AG04450 (cell line): ENCODE measurements at places on chromosomes 3 and 15. TPM values are rescaled to one million over a fixed set of nuclear protein-coding genes. Genes with fewer than 3 reads are reported as not detected.
A peak's percentile ranks its signal among the peaks of the same experiment; 100 is the strongest.

GRCh38 chr3:81891055-81891895, 129.8 kb upstream of the GBE1 start:
- no peak for DNase-seq

Gene CPN2
- not detected in 2 replicates for polyA plus RNA-seq

DNA sequence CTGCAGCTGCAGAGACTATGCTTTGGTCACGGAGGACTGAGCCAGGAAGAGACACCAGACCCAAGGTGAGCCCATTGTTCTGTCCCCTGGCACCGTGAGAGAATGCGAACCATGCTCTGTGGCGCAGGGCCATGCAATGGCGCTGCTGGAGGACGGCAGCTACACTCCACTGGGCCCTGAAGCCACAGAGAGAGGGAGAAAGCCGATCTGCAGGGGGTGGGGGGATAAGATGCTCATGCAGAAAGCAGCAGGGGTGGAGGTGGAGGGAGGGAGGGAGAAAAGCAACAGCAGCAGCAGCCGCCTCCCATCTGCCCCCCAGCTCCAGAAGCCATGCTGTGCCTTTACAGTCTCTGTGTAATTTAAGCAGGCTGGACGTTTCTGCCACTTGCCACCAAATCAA, 5.3 kb downstream of the BDH1 start:
- DNase-seq = no peak

Gene TNFSF10
- 1.8 and 2.3 TPM in 2 replicates for polyA plus RNA-seq

DNA sequence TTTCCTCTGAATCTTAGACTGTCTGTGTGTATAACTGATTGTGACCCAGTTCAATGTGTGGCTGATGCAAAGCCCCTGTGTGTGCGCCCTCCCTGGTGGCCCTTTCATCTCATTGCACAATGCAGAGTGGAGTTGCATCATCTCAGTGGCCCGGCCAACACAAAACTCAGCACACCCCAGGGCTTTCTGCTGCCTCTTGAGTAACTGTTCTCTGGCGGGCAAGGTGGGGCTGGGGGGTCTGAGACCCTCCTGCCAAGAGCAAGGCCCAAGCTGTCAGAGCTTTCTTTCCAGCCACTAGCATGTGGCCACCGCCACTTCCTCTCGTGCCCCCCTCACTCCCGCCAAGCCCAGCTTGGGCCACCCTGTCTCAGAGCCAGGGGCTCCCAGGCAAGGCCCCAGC, 80.7 kb upstream of the ALDH1L1 start:
- DNase-seq = no peak

Gene UBL7
- 76.6 and 82.8 TPM in 2 replicates for polyA plus RNA-seq

Gene CASR
- not detected in 2 replicates for polyA plus RNA-seq

Gene CSK
- 17.2 and 25.1 TPM in 2 replicates for polyA plus RNA-seq

Gene PSTPIP1
- 0.21 and 0.30 TPM in 2 replicates for polyA plus RNA-seq

Gene CCR4
- not detected in 2 replicates for polyA plus RNA-seq

Gene UBA7
- 34.0 and 43.6 TPM in 2 replicates for polyA plus RNA-seq

GRCh38 chr15:60568301-60568742, 89.4 kb upstream of the ICE2 start:
- DNase-seq = no peak

GRCh38 chr3:152147748-152148147, 121.0 kb upstream of the MBNL1 start:
- no peak for DNase-seq

DNA sequence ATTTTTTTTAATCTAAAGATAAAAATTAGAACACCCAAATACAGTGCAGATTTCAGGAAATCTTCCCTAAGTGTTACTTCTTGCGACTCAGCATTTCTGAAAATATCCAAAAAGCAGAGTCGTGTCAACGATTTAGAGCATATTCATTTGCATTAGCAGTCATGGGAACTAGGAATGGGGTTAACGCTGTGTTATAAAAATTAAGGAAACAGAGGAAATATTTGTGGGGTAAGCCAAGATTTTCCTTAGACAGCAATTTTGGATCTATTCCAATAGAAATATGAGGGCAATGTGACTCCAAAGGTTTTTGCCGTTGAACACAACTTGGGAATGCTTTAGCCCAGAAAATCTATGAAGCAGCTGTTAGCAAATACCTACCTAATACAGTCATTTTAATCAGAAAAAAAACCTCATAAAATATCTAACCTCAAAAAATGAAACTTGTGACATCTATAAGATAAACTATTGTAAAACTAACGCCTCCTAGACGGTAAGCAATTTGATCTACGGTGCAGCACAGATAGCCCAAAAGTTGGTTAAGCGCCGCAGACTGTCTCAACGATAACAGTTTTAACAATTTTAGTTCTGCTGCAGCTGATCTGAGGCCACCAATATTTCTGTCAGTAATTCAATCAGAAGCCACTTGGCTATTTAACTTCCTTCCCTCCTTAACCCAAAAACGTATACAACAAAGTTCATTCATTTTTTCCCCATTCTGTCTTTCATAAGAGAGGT, 5.8 kb upstream of the ATP11B start:
- DNase-seq = no peak

GRCh38 chr3:108182339-108182738, 39.9 kb downstream of the IFT57 start:
- no peak for DNase-seq

GRCh38 chr3:95407709-95408463, 1345.0 kb downstream of the NSUN3 start:
- no peak for DNase-seq

Gene SLC9A9
- polyA plus RNA-seq = 11.5 and 13.4 TPM in 2 replicates

Gene ATP10A
- polyA plus RNA-seq = 3.5 and 3.9 TPM in 2 replicates

GRCh38 chr3:72692990-72693389, 155.3 kb downstream of the SHQ1 start:
- DNase-seq = no peak

Gene ZNF502
- polyA plus RNA-seq = 3.0 and 4.0 TPM in 2 replicates

Gene PLA1A
- polyA plus RNA-seq = not detected in 2 replicates

DNA sequence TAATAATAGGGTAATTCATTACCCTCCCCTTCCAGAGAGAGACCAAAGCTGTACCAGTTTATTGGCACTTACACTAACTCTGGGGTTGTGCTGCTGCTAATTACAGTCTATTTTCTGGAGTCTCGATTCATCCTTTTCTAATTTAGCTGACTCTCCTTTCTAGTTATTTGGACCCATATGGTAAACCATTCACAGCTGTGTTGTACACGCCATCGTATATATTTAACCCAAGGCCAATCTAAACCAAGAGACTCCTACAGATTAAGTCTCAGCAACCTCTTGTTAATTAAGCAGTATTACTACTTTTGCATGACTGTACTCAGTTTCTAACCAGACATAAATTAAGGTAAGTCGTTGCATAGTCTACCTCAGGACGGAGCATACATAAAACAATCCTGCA, 22.5 kb downstream of the ANXA2 start:
- no peak for DNase-seq

GRCh38 chr3:54963641-54964040, 35.8 kb upstream of the LRTM1 start:
- DNase-seq = no peak

DNA sequence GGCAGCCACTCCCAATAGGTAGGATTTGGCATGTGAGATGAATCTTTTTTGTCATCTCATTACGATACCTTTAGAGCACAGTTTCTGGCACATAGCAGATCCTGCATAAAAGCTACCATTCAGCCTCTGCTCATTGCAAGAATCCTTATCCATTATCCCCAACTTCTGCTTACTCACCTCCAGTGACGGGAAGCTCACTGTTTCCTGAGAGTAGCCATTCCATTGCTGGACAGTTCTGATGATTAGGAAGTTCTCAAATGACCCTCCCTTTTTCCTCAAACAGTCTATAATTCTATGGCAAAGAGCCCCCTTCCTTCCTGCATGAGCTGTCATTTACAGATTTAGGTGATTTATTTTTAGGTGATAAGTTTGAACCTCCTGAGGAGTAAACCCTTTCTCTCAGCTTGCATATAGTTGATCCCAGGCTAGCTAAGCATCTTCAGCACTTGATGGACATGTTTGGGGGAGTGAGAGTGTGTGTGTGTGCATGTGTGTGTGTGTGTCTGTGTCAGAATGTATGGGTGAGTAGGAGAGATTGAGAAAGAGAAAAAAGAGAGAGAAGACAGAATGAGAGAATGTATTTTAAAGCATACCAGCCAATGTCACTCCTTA, 109.7 kb downstream of the LSM3 start:
- DNase-seq = no peak

GRCh38 chr3:108085810-108086350, 5.0 kb downstream of the CD47 start:
- no peak for DNase-seq

Gene C2CD4A
- not detected in 2 replicates for polyA plus RNA-seq

Gene HYKK
- polyA plus RNA-seq = 3.6 and 4.1 TPM in 2 replicates

DNA sequence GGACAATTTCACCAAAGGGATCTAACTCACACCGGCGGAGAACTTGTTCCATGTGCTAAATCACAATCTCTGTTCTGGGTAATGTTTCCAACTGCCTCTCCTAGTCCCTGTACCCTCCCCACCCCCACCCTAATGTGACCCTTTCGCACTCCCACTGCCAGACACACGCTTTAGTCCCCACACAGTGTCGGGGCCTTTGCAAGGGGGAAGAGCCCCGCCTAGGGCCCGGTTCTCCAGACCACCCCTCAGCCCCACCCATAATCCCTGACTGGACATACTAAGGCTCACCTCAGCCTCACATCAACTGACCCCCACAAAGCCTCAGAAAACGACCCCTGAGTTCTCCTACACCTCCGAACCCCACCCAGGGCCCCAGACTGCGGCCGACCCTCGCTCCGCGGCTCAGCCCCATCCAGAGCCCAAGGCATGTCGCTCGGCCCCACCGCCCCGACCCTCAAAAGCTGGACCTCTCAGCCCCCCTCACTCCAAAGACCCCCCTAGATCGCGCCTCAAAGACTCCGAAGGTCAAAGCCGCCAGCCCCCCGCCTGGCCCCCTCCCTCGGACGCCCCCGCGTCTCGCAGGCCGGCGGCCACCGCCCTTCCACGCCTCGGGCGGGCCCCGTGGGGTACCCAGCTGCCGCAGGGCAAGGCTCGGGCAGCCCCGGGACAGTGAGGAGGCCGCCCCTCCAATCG, 72.0 kb upstream of the MAP4 start:
- no peak for DNase-seq

Gene RTP4
- 0.05 and 0.11 TPM in 2 replicates for polyA plus RNA-seq

Gene HTR3E
- polyA plus RNA-seq = not detected in 2 replicates

- DNase-seq = peak; percentile 37
Measured at GRCh38 chr15:43204016-43204901, 16.6 kb downstream of the EPB42 start.

Gene ACTRT3
- 2.5 and 2.9 TPM in 2 replicates for polyA plus RNA-seq

- DNase-seq = no peak
Measured at GRCh38 chr3:57538465-57538864, 5.7 kb downstream of the DNAH12 start.

- no peak for DNase-seq
Measured at GRCh38 chr15:78312536-78312935, 13.1 kb upstream of the SKIC8 start.

- DNase-seq = no peak
Measured at GRCh38 chr3:101861212-101861788, 12.0 kb downstream of the NFKBIZ start.

Gene EBLN2
- polyA plus RNA-seq = 2.1 and 3.2 TPM in 2 replicates

DNA sequence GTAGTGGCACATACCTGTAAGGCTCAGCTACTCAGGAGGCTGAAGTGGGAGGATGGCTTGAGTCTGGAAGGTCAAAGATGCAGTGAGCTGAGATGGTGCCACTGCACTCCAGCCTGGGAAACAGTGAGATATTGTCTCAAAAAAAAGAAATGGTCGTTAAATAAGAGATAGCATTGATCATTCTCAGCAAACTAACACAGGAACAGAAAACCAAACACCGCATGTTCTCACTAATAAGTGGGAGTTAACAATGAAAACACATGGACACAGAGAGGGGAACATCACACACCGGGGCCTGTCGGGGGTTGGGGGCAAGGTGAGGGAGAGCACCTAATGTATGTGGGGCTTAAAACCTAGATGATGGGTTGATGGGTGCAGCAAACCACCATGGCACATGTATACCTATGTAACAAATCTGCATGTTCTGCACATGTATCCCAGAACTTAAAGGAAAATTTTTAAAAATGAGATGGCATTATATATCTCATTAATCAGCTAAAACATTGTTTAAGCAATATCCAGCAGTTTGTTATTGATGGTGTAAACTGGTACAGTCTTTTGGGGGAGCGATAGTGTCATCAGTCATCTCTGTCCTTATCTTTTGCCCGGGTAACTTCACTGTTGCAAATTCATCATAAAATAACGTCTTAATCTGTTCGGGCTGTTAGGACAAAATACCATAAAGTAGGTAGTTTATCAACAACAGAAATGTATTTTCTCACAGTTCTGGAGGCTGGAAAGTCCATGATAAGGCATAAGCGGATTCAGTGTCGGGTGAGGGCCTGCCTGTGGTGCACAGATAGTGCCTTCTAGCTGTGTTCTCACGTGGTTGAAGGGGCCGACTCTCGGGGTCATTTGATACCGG, 1.7 kb upstream of the MAN2A2 start:
- no peak for DNase-seq

Gene ERICH6
- polyA plus RNA-seq = not detected in 2 replicates

Gene BCL2A1
- polyA plus RNA-seq = 2.7 and 2.9 TPM in 2 replicates

DNA sequence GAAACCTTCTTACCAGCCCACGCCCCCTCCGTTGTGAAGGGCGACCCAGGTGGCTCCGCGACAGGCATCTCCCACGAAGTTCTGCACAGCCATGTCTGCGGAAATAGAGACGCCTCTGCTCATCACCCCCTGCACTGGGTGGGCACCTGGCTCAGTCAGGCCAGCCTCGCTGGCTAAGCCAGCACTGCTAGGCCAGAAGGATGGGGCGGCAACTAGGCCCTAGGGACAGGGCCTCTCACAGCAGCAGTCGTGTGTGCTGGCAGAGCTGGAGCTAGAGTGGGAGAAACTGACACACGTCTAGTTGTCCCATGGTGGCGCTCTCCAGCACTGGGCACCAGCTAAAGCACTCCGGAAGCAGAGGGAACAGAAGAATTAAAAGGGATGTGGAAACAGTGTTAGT, 12.5 kb upstream of the ZXDC start:
- DNase-seq = no peak

DNA sequence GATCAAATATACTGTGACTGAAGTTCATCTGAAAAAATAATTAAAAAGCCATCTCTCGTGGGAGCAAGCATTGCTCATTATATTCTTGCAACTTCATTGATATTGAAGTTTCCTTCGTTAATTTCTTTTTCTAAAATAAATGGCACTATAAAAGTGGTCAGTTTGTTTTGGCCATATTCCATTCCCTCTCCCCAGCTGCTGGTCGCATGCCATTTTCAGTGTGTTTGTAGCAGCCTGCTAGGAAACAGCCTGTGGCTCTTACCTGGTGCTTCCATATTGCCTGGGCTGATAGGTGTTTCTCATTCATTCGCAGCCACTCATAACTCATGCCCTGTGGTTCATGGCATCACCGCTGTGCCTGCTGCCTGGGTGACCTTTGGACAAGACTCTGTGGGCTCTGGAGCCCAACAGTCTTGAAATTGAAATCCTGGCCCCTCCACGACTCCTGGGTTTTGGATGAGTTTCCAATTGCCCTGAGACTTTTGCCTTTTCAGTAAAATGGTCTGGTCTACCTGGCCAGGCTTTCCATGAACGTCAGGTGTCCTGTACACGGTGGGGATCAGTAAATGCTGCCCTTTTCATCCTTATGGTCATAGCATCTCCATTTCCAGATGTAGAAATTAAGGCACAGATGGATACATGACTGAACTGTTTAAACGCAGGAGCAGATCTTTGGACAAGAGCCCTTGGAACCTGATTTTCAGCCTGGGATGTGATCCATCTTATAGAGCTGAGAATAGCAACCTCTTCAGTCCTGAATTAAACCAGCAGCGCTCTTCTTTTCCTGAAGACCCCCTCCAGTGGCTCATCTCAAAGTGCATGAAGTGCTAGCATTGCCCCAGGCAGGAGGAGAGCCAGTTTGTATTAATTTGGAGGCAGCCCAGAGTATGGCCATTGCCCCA, 69.4 kb downstream of the SLCO3A1 start:
- DNase-seq = no peak

Gene FAM227B
- polyA plus RNA-seq = 5.1 and 6.1 TPM in 2 replicates
